ENCODE measurements at places on chromosomes 3 and 15.

- DNase-seq, result no peak
These were observed 29.4 kb downstream of the TIMMDC1 start for GRCh38 chr3:119527714-119528113.

- DNase-seq, result no peak
These were observed 6.0 kb downstream of the MECOM start for GRCh38 chr3:169657351-169658124.

DNA sequence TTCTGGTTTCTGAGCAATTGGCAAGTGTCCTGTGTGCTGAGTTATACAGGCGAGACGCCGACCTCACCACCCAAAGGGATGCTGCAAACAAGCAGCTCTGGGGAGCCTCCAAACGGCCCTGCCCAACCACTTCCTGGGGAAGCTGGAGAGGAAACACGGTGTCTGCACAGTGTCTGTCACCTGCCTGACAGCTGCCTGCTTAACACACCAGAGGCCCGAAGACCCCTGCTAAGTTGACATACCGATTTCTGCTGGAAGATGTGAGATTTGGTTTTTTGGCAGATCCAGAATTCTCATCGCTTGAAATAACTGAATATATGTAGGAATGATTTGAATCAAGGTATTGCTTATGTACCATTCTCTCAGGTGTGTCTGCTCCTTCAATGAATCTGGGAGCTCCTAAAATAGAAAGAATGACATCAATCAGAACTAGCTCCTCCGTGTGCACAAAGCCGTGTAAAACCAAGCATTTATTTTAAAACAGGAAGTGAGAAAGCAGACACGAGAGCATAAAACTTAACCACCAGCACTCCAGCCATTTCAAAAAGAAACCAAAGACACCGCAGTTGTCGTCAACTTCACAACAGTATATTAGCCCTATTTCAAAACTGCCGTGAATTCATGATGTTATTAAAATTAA lies 27.2 kb downstream of the LRRC2 start:
- peak; percentile 95 for DNase-seq

GRCh38 chr3:152040319-152040718 lies 166.9 kb downstream of the SUCNR1 start:
- no peak for DNase-seq

DNA sequence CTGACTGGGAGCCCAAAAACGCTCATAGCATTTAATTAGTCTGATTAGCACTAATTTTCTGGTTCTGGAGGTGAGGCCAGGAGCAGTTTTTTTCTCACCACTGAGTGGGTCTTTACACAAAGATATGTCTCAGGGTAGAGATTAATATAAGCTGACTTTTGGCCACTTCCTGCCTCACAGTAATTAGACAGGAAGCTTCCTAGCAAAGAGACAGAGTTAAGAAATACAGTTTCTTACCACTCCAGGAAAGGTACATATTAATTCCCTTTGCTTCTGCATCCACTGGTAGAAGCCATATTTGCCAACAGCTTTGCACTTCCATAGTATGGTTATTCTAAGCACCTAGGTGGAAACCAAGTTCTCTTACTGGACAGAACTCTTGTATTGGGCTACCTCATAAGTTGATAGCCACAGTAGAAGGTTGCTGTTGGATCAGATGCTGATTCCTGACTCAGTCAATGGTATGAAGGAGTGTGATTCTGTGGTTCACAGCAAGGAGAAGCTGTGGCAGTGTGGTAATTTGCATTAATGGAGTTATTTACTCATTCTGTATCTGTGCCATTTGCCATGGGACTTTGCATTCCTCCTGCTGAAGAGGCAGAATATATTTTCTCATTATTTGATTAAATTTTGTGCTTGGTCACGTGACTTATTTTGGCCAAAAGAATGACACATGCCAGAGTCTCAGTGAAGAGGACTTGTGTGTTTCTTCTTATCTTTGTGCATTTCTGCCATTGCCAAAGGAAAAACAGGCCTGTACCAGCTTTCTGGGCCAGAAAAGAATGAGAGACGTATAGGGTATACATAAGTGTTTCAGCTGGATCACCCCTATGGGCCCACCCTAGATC lies 17.5 kb upstream of the ZBTB20 start:
- DNase-seq, result no peak

DNA sequence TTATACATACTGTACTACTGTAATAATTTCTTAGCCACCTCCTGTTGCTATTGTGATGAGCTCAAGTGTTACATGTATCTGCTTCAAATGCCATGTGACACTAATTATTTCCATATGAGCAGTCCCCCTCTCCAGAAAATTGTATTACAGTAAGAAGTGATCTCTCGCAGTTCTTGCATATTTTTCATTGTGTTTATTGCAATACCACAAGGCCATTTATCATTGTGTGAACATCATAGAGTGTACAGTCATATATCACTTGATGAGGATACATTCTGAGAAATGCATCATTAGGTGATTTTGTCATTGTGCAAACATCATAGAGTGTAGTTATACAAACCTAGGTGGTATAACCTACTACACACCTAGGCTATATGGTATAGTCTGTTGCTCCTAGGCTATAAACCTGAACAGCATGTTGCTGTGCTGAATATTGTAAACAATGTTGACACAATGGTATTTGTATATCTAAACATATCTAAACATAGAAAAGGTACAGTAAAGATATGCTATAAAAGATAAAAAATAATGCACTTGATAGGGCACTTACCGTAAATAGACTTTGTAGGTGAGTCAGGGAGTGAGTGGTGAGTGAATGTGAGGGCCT lies 189.6 kb upstream of the MLF1 start:
- no peak for DNase-seq

DNA sequence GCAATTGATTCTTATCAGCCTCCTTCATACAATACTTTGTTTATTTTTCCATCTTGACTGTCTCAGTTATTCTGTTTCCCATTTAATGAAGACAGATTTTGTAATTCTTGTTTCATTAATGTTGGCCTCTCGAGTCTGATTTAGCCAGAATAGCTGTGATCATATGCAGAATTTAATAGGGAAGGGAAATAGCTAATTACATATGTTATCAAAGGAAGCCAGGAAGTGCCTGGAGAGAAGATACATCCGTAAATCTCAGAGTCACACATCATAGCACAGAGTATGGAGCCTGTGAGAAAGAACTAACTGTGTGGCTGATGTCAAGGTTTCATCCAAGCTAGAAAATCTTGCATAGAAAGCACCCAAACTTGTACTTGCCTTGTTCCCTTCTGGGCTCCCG lies 288.9 kb upstream of the SLCO3A1 start:
- no peak for DNase-seq

DNA sequence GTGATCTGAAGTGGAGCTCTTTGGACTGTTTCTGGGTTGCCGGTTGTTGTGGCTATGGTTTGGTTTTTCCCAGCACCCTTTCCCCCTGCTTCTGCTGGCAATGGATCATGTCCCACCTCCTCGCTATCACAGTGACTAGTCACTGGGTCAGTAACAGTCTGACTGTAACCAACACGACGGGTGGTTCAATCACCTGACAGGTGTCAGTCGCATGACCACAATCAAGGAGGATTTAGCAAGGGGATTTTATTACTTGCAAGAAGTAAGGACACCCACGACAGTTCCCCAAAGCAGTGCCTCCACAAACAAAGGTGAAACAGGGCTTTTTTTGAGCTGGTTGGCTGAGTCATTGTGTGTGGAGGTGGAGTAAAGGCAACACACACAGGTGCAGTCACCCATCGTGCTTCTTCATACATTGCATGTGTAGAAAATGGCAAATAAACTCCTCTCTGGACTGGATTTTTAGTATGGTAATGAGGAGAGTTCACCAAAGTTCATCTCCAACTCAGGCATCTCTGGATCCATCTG lies 58.8 kb upstream of the FAM3D start:
- no peak for DNase-seq

DNA sequence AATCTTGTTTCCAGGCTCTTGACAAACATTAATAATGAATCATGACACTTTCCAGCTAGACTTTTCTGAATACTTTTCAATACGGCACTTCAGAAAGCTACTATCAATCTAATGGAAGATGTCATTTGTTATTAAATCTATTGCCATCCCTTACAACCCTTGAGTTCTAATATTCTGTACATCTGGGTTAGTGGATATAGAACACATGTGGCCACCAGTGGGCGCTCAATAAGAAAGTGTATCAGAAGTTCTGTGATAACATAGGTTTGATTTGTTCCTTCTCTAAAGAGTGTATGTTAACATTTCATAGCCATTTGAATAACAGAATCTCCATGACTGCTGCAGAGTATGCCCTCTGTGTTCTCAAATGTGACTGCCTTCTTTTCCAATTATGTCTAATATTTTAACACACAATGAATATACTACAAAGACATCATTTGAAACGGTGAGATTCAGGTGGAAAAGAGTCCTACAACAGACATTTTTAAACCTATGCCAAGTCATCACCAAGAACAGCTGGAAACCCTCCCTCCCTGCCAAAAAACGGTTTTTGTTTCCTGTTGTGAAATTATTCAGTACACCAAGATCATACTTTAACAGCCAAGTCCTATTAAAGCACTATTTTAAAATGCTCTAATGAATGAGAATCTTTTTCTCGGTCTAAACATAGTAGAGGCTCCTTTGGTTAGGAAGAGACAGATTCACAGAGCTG lies 22.2 kb downstream of the ALDH1A2 start:
- DNase-seq, result peak; percentile 13

DNA sequence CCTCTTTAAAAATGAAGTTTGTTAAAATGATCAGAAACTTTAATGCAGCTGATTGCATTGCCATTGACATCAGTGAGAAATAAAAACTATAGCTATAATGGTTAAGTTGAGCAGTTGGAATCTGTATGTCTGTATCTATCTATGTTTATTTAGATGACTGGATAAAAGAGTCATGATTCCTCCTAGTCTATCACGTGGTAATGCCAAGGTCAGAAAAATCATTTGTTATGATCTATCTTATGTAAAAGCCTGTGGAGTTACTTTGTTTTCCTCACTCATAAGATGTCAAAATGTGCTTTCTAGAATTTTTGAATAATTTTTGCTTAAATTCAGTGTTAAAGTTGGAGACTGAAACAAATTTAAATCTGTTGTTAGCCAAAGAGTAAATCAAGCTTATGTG lies 63.3 kb downstream of the MBNL1 start:
- DNase-seq, result no peak

DNA sequence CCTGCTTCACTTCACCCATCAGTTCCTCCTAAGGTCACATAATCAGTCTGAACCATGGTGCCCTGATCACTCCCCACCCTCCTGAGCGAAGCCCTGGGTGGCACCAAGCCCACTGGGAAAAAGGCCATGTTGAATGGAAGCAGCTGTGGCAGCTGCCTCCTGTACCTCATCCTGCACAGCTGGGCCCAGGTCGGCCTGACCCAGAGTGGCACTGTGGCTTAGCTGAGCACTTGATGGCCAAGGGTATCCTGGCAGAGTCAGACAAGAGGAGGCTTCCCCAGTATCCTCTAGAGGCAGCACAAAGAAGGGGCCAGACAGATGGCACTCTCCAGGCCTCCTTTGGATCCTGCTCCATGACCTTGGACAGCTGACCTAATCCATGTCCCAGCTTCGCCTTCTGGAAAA lies 68.4 kb downstream of the TLE3 start:
- no peak for DNase-seq

DNA sequence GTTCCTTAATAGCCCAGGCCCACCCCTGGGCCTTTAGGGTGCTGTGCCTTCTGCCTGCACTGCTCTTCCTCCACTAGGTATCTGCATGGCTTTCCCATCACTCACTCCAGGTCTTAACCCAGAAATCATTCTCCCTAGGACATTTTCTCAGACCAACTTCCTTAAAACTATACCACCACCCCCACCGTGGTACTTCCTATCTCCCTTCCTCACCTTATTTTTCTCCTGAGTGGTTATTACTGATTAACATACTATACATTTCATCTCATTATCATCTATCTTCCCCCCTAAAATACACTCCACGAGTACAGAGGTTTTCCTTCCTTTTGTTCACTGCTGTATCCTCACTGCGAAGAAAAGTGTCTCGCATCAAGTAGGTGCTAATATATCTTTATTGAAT lies 115.2 kb downstream of the ANO10 start:
- DNase-seq, result no peak

- DNase-seq, result no peak
These were observed 319.8 kb downstream of the FHIT start for GRCh38 chr3:60931452-60931851.

- no peak for DNase-seq
These were observed 40.0 kb upstream of the TOPBP1 start for GRCh38 chr3:133701435-133702358.
